Left lung (tissue), 14 donors: ENCODE measurements at places on chromosomes 7 and 10.

DNA sequence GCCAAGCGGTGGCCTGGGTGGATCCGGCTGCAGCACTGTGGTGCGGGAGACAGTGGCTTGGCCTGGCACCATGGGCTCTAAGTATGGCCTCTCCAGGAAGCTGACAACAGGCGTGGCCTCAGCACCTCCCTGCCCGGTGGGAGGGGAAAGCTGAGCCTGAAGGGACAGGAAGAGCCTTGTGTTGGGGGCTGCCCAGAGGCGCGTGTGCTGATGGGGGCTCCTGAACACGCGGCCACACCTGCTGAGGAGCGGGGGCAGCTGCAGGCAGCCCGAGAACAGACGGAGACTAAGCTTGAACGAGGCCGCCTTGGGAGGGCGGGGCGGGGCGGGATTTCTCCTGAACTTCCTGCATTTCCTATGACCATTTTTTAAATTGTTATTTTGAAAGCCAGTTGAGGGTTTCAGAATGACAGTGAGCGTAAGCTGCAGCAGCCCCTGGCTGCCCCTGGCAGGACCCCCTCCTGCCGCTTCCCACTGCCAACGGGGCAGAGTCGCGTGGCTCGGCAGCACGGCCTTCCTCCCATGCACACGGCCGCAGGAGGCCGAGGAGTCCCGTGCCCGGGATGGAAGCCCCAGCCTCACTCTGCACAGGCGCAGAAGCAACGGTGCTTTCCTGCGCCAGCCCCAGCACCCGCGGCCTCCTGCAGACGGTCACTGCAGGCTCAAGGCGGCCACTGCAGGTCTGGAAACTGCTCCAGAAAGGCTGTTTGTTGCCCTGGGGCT is 43.2 kb downstream of the DPYSL4 start:
- DNase-seq: peak; percentile 58

DNA sequence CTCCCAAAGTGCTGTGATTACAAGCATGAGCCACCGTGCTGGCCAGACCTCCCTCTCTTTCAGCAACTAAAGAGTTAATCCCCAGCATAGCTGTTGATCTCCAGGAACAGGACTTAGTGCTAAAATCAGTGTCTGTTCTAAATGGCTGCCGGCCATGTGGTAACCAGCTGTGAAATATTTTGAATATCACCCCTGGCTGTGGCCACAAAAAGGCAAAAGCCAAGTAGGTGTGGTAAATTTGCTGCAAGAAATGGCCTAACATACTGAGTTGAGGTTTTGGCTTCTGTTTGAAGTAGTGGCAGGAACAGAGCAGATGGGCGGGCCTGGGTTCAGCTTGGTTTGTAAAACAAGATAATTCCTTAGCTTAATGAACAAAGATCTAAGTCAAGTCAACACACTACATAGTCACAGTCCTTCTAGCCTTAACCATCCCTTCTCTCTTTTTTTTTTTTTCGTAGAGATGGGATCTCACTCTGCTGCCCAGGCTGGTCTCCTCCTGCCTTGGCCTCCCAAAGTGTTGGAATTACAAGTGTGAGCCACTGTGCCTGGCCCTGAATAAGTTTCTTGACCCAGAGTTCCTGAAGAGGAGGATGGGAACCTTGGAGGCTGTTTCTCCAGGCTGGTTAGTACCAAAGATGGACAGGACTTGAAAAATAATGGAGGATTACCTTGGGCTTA is 22.7 kb upstream of the AGFG2 start:
- DNase-seq: no peak

- DNase-seq: no peak
Observed at GRCh38 chr10:72007246-72007892, 43.2 kb downstream of the CHST3 start.

DNA sequence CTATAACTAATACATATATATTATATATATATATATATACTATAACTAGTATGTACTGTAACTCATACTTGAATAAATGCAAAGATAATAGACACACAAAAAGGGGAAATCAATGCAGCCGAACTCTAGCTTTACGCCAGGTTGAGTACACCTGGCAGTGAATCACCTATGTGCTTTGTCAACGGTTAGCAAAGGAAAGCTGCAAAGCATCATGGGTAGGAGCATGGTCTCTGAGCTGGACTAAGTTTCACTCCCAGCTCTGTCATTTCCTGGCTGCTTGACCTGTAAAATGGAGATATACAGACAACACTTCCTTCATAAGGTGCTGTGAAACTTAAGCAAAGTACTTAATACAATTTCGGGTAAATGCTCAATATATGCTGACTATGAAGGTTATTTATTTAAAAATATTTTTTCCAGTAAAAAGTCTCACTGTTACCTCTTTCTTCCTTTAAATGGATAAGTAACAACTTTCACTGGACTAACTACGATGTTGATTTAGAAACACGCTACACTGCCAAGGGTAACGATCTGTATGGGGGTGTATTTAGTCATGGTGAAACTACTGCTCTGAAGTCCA is 61.7 kb upstream of the ITGA8 start:
- DNase-seq: no peak

DNA sequence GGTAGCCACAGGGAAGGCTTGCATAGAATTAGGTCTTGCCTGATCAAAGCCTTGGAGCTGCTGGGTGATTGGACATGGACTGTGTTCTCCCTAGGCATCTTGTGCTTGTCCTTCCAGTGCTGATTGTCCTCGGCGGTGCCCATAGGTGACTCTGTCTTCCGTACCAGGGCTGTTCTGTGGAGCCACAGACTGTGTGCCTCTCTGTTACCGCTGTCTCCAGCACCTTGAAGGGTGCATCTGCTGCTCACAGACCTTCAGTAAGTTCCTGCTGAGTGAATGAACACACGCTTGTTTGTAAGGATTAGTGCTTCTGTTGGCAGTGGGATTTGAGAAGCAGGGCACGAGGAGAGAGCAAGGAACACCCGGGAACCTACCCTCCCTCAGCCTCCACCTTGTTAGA is 116.7 kb downstream of the CELF2 start:
- DNase-seq: no peak

DNA sequence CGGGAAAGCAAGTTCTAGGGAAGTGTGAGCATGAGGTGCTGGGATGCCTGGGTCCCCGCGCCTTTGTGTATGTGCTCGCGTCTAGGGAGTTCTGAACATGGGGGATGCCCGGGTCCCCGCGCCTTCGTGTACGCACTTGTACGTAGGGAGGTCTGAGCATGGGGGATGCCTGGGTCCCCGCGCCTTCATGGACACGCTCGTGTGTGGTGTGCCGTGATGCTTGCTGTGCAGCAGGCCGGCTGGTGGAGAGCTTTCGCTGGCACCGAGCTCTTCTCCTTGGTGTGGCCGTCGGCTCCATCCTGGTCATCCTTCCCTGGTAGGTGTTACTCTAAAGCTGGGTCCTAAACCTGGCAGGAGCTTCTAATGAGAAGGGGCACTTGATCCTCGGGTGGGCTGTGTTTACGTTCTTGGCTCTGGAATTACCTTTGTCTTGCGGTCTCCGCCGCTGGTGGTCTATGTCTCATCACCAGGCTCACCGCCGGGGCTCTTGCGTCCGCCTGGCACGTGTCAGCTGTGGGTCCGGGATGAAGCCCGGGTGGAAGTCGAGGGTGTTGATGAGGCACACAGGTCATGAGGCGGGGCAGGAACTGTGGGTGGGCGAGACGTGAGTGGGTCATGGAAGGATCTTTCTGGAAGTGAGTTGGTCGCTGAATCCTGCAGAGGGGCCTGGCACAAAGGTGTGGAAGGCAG is 63.5 kb downstream of the DNAJB6 start:
- DNase-seq: no peak

DNA sequence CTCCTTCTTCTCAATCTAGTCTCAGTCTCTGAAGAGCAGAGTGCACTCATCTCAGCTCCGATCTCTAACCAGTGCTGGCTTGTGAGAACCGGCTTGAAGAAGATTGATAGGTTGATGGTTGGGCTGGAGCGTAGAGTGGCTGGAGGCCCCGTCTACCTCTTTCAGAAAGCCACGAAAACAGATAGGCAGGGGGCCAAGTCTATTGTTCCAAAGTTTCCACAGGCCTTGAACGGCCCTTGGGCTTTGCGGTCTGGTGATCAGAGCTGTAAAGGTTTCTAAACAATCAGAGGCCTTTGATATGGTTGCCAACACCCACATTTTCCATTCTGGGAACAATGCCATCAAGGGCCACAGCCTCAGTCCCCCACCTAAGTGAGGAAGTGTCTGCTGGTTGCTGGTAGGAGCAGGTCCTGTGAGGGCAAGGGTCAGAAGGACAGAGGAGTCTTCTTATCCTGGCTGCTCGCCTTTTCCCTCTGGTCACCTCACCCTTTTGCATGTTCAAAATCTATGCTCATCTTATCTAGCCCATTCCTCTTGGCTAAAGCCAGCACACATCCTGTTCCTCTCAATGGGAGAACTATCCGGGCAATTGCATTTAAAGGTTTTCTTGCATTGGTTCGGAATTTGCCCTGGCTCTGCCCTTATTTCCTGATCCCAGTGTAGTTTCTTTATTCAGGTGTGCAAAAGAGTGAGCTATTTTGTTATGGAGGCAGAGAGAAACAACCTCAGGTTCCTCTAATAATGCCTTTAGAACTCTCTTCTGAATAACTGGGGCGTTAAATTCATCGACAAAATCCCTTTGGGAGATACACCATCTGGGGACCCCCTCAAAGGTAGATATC is 70.3 kb upstream of the KMT2E start:
- peak; percentile 51 for DNase-seq

GRCh38 chr7:101701153-101701794 is 72.2 kb upstream of the MYL10 start:
- DNase-seq: no peak

GRCh38 chr7:98284335-98285036 is 3.0 kb downstream of the BRI3 start:
- peak; percentile 96 for DNase-seq

- no peak for DNase-seq
Observed at GRCh38 chr7:33870120-33870519, 35.2 kb upstream of the BMPER start.

DNA sequence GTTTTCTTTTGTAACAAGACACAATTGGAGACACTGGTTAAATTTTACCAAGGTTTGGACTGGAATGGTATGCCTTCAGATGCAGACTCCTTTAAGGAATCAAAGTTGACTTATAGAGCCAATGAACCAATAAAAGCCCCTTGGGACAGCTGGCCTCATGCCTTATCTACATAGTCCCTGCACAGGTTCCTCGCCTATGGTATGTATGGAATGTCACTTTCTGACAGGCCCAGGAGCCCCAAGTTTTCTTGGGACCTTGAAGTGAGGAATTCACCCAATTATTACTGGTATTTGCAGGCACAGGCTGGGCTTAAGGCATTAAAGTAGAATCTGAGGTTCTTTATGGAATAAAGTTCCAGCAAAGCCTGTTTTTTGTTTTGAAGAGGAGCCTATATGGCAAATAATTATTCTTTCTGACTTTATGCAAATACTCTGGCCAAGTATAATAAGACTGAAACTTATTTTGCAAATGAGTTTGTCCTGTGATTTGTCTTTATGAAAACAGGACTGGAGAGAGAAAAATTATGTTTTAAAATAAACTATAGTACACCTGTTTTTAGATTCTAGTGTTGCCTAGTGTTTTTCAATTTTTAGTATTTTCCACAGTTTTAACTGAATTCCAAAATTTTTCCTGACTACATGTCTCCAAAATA is 24.1 kb upstream of the DNMBP start:
- DNase-seq: no peak

DNA sequence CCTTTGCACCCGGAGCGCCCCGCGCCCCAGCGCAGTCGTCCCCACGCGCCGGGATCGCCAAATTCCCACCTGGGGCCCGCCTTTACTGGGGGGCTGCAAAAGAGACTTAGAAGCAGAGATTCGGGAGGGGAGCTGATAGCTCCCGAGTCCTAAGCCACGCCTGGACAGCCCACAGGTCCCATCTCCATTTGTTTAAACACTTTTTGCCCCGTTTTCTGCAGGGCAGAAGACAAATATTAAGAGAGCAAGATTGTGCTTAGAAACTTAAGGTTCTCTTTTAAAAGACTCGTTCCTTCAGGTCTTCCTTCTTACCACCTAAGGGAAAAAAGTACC is 299.1 kb upstream of the NFE2L3 start:
- DNase-seq: no peak

DNA sequence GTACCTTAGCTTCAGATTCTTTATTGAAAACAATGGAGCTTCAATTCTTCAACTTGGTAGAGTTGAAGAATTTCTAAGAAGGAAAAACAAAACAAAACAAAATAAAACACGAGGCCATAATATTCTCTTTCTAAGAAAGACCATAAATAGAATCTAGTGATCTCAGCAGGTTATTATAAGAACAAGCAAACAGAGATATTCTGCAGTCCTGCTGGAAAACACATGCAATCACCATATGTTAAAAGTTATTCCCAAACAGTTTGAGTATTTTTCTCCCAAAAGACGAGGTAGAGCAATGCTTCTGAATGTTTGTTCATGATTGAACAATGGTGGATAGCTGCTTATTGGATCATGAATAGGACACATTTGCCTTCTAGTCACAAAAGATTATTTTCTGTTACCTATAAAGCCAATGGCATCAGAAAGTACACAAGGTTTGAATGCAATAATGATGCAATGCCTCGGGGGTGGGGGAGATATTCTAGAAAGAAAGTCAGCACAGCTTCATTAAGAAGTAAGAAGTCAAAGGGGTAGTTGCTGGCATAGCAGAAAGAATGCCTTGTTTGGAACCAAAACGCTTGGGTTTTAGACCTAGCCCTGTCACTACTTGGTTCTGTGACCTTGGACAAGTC is 59.3 kb downstream of the CREB3L2 start:
- DNase-seq: no peak

DNA sequence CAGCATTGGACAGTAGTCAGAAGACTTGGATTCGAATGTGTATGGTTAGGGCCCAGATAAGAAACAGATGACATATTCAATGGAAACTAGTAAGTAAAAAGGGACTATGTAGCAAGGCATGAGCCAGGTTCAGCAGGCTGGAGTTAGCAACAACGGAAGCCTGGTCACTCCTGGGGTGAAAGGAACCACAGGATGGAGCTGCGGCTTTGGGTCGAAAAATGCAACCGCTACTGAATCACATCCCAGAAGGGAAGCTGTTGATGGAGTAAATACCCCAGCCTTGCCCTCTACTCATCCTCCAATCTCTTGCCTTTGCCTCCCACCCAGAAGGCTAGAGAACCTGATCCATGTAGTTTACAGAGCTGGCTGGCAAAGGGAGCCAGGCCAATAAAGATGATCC is 37.5 kb upstream of the EGR2 start:
- no peak for DNase-seq

- DNase-seq: peak; percentile 61
Observed at GRCh38 chr7:150405584-150406311, 26.6 kb downstream of the ZNF775 start.

- no peak for DNase-seq
Observed at GRCh38 chr7:93279541-93279940, 47.4 kb downstream of the VPS50 start.
